ENCODE measurements at places on chromosomes 6 and 20.

GRCh38 chr6:132017942-132018341 lies 66.8 kb upstream of the CCN2 start:
- DNase-seq: no peak

DNA sequence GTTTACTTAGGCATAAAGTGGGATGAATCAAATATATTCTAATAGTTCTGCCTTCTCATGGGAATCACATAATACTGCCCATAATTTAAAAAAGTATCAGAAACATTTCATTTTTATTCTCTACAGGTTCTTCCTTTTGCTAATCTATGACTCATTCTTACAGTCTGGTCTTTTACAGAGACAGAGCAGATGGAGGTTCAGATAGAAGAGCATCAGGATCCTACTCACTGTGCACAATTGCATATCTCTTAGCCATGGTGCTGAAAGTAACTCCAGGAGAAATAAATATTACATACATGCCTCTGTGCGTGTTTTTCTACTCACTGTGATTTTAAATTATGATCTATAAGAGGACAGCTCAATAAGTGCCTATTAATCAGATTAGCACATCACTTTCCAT lies 16.3 kb upstream of the OR2B6 start:
- DNase-seq: no peak

DNA sequence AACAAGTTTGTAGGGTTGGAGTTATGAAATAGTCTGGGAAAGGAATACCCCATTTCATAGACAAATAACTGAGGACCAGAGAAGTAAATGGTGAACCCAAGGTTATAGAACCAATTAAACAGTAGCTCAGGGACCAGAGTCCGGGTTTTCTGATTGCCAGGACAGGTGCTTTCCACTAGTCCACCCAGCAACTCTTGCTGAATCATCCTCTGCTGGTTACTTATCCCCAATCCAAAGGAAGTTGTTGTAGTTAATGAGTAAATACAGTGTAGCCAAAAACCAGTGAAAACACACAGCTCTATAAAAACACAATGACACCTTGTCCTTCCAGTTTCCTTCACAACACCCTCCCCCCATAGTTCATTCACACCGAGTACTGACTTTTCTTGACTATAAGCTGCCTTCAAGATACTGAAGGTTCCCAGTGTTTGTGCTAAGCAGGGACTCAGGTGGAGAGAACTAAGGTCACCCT lies 766 bp upstream of the TINAG start:
- DNase-seq: no peak

DNA sequence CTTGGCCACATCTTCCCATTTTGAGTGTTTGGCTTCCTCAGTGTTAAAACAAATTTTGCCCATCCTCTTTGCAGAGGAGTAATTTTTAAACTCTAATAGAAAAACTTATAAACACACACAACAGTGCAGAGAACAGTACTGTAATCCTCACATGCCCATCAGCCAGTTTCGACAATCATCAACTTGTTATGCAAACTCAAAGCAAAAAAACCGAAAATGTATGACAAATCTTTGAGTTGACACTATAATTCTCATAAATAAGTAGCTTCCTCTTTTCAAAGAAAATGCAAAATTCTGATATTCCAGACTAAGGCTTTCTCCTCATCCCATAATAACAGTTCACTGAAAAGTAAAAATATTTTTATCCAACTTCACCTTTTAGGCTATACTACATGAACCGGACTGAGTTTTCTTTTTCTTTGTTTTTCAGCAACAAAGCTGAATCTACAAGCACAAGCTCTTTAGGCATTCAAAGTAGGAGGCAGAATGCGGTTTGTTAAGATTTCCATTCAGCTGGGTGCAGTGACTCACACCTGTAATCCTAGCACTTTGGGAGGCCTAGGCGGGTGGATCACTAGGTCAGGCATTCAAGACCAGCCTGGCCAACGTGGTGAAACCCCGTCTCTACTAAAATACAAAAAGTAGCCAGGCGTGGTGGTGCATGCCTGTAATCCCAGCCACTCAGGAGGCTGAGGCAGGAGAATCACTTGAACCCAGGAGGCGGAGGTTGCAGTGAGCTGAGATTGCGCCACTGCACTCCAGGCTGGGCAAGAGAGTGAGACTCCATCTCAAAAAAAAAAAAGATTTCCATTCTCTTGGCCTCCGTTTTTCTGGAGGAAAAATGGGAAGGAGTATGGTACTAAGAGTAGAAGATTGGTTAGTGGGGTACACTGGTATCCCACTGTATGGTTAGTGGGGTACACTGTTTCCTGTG lies 74.8 kb downstream of the GCNT2 start:
- no peak for DNase-seq

DNA sequence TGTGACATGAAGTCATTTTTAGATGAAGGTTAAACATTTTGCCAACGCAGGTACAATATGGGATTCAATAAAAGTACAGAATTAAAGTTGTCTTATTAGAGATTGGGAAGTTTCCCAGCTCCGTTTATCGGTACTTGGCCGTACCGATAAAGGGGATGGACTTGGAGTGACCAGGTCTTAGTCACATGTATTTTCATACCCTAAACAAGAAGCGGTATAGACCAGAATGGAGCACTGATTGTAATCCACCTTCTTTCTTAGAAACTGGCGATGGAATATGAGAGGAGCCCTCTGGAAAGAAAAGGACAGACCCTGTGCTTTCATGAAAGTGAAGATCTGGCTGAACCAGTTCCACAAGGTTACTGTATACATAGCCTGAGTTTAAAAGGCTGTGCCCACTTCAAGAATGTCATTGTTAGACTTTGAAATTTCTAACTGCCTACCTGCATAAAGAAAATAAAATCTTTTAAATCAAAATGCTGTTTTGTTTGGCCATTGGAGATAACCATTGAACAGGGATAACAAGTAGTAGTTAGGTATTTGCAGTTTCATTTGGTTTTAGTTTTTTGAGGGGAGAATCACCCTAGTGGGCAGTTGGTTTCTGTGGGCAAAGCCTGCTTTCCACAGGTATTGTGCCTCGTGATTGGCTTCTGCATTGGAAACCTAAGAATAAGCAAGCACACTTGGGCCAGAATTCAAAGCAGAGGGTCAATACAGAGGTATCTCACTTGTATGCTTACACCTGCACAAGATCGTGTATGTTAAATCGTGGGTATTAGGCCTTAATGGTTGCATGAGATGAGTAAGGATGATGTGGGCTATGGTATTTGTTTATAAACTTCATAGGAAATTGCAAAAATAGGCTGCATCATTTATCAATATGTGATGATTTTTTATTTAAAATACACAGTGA lies 11.2 kb upstream of the ZNFX1 start:
- no peak for DNase-seq

- DNase-seq: no peak
These were observed 75.0 kb downstream of the PLCB4 start for GRCh38 chr20:9143926-9144325.

DNA sequence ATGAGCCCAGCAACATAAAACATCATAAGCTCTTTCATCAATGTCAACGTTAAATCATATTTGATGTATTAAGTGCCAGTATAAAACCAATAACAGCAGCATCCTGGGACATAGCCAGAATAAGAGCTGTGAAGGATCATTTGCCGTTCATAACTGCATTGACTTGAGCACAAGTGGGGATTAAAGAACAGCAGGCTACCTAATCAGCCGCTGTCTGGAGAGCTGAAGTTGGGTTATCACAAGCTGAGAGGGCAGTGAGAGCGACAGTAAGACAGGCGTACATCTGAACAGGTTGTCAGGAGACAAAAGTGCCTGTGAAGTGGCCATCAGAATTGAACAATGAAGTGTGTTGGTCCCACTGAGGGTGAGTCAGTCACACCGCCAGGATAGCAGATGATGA lies 269.6 kb downstream of the GRIK2 start:
- no peak for DNase-seq
